ENCODE measurements at places on chromosomes 7 and 10. TPM values are rescaled to one million over a fixed set of nuclear protein-coding genes. Genes with fewer than 3 reads are reported as not detected.

DNA sequence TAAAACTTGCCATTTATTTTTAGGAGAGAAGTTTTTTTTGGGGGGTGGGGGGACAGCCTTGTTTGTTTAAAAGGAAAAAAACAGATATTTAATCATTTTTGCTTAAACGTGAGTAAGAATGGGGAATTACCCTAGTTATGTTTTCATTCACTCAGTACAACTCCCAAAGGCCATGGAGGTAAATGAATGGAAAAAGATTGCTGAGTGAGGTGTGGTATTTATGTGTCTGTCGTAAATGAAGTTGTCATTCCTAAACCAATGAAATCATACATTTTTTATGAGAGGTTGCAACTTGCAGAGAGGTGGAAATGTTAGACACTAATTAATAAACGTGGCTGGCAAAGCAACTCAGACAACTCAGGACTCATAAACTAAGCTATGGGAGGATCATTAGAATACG, 218.1 kb downstream of the CELF2 start:
- no peak for DNase-seq

DNA sequence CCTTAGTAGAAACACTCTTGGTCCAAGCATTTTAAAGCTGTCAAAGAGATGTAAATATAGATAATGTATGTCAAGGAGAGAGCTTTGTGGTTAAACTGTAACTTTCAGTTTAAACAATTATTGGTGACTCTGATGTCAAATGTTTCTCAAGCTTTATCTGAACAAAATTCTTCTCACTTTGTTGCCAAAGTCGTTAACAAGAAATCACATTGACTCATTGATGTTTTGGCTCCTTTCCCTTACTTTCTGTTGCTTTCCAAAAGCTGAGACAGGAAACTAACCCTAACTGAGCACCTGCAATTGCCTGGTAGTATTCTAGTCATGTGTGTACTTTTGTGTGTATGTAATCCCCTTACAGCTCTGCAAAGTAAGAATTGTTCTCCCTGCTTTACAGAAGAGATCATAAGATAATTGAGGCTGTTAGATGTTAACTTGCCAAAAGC, 108.5 kb downstream of the CFTR start:
- no peak for DNase-seq

- DNase-seq = peak; percentile 17
These were observed 74.1 kb upstream of the HDAC9 start for GRCh38 chr7:18421297-18422002.

GRCh38 chr7:82067628-82068264, 297.9 kb upstream of the HGF start:
- no peak for DNase-seq

- no peak for DNase-seq
These were observed 513.6 kb upstream of the FOXK1 start for GRCh38 chr7:4168541-4168940.

TMEM176B gene
- total RNA-seq = not detected

GRCh38 chr7:127862525-127862924, 168.7 kb downstream of the LRRC4 start:
- DNase-seq = no peak

HOXA9 gene
- total RNA-seq = not detected

- DNase-seq = no peak
These were observed 46.9 kb downstream of the ZNF518A start for GRCh38 chr10:96176985-96177384.

ADCY1 gene
- 3.1 TPM for total RNA-seq

IGFBP3 gene
- total RNA-seq = 11.7 TPM

GRCh38 chr10:120962756-120963593, 111.8 kb downstream of the WDR11 start:
- no peak for DNase-seq

- no peak for DNase-seq
These were observed 238.1 kb upstream of the ZWINT start for GRCh38 chr10:56599201-56599600.

PHKG1 gene
- 0.39 TPM for total RNA-seq

- DNase-seq = no peak
These were observed 1358.7 kb upstream of the SORCS1 start for GRCh38 chr10:108523016-108523800.

STOX1 gene
- 0.96 TPM for total RNA-seq

HIPK2 gene
- total RNA-seq = 7.5 TPM

SEPTIN7 gene
- 650 TPM for total RNA-seq

PDE1C gene
- 19.1 TPM for total RNA-seq

DNA sequence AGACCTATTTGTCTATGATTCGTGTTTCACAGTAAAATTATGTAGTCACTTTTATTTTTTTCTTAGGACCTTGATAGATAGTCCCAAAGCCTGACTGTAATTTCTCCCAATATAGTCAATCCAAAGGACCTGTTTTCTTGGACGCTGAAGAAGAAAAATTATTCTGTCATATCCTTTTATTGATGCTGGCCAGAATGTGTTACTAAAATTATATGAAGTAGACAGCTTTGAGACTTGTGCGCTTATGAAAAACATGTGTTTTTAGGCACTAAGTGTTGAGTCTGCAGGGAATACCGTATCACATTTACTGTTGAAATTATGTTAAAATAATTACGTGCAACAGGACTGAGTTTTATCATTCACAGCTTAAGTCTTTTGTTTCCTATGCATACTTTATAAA, 17.9 kb downstream of the TES start:
- DNase-seq = no peak

PKD2L1 gene
- not detected for total RNA-seq

DNA sequence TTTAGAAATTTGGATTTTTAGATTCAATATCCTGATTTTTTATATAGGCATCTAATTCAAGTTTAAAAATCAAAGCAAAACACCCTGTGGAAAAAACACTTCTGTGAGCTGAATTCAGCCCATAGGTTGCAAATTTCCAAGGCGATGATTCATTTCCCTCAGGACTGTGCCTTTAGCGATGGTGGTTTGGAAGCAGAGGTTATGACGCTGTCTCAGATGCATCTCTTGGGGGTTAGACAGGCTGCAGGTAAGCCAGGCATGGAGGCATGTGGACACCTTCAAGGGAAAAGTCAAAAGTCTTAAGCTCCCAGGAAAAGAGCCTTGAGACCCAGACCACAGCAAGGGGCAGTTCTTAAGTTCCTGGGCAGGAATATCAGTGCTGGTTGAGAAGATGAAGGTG, 9.5 kb upstream of the FRA10AC1 start:
- DNase-seq = peak; percentile 20

STK31 gene
- not detected for total RNA-seq

GRCh38 chr10:94747838-94748237, 14.6 kb upstream of the CYP2C19 start:
- no peak for DNase-seq

GRCh38 chr7:148211740-148212151, 378.8 kb upstream of the C7orf33 start:
- DNase-seq = no peak
